ENCODE measurements at places on chromosomes 5 and 9. TPM values are rescaled to one million over a fixed set of nuclear protein-coding genes. Genes with fewer than 3 reads are reported as not detected.

The ACSL6 gene
- polyA plus RNA-seq, result 0.99 TPM

The NCS1 gene
- 50.0 TPM for polyA plus RNA-seq

The HEMGN gene
- 8.2 TPM for polyA plus RNA-seq

The PCSK5 gene
- 16.9 TPM for polyA plus RNA-seq

The FOXD4L4 gene
- polyA plus RNA-seq, result 0.24 TPM

The RETREG1 gene
- not detected for polyA plus RNA-seq

The ST6GALNAC4 gene
- polyA plus RNA-seq, result 29.4 TPM

The STKLD1 gene
- 1.9 TPM for polyA plus RNA-seq

The CCDC152 gene
- not detected for polyA plus RNA-seq

The WNT8A gene
- polyA plus RNA-seq, result not detected

The FANCG gene
- polyA plus RNA-seq, result 27.1 TPM

The SCAI gene
- 6.8 TPM for polyA plus RNA-seq

The SV2C gene
- not detected for polyA plus RNA-seq

The DMGDH gene
- 2.1 TPM for polyA plus RNA-seq

The SPINK6 gene
- not detected for polyA plus RNA-seq

The FBLL1 gene
- 0.53 TPM for polyA plus RNA-seq

The IFNA21 gene
- not detected for polyA plus RNA-seq

The PCDHA13 gene
- 0.05 TPM for polyA plus RNA-seq

The RRAGA gene
- 60.7 TPM for polyA plus RNA-seq

The MEGF10 gene
- 19.9 TPM for polyA plus RNA-seq

The SURF4 gene
- polyA plus RNA-seq, result 124 TPM

The SLC6A7 gene
- polyA plus RNA-seq, result 0.64 TPM

The IFNA13 gene
- polyA plus RNA-seq, result not detected

The MLANA gene
- 8.6 TPM for polyA plus RNA-seq

The GRM6 gene
- polyA plus RNA-seq, result 0.98 TPM

The TEX48 gene
- polyA plus RNA-seq, result not detected

The SLC23A1 gene
- 0.70 TPM for polyA plus RNA-seq

The MYOZ3 gene
- 10.0 TPM for polyA plus RNA-seq

The CER1 gene
- 0.30 TPM for polyA plus RNA-seq

The OBP2B gene
- not detected for polyA plus RNA-seq

The FOXD4 gene
- 0.62 TPM for polyA plus RNA-seq

The ADAMTS16 gene
- 10.8 TPM for polyA plus RNA-seq

The CDH9 gene
- polyA plus RNA-seq, result 0.20 TPM

The DMRT2 gene
- 35.7 TPM for polyA plus RNA-seq

The KCNN2 gene
- polyA plus RNA-seq, result 9.9 TPM

The SIT1 gene
- 0.15 TPM for polyA plus RNA-seq

The IGIP gene
- polyA plus RNA-seq, result 5.0 TPM

The CD14 gene
- polyA plus RNA-seq, result 14.9 TPM

The NKD2 gene
- 7.4 TPM for polyA plus RNA-seq

The MYMK gene
- polyA plus RNA-seq, result 40.3 TPM

The OLFML2A gene
- polyA plus RNA-seq, result 134 TPM

The ADRA1B gene
- polyA plus RNA-seq, result 0.32 TPM

The CYLC2 gene
- not detected for polyA plus RNA-seq

The SPTAN1 gene
- polyA plus RNA-seq, result 304 TPM

The STOML2 gene
- polyA plus RNA-seq, result 62.3 TPM

The FOXI1 gene
- polyA plus RNA-seq, result not detected

The STOM gene
- polyA plus RNA-seq, result not detected

The CERT1 gene
- polyA plus RNA-seq, result 32.8 TPM

Measured in muscle of arm (tissue), 14 donors.